NCI-H187 (cell line): ENCODE measurements at places on chromosomes 11 and 22.

GRCh38 chr11:109960831-109961230 is 132.4 kb upstream of the ZC3H12C start:
- no peak for DNase-seq

DNA sequence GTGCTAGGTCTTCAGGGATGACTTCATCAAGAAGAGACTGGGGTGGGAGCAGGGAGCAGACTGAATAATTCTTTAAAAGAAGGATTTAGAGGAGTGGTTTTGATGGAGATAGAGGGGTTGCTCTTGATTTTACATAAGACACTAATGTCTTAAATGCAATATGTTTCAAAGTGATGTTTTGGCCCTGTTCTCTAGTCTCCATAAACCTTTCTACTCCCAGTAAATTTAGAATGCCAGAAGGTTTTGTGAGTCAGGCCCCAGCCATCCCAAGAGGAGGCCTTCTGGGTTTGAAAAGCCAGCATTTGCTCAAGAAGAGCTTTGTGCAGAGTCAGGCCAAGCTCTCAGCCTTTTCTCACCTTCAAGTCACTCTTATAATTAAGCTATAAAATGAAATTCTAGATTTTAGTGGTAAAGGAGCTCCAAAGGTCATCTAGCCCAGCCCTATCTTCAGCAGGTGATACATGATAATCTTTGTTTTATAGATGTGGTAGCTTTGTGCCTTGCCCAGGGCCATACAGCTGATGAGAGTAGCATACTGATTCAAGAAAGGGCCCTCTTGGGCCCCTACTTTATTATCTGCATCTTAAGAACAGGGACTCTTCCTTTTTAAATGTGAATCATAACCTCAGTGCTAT is 122.8 kb upstream of the MTNR1B start:
- no peak for DNase-seq

- DNase-seq, result no peak
Observed at GRCh38 chr11:110293389-110293788, 3.0 kb downstream of the RDX start.

DNA sequence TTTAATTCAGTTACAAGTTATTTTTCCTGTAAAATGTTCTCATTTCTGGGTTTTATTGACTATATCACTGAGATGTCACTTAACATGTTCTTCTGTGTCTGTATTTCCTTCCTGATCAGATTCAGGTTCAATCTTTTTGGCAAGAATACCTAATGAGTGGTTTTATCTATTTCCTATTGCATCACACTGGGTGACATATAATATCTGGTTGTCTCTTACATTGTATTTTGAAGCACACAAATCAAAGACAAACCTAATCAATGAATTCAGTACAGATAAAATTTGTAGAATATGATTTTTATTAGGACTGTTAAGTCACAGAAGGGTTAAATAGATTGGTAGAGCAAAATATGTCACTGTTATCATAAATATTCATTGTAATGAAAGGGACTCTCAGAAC is 60.4 kb downstream of the BCL2L13 start:
- DNase-seq, result no peak

GRCh38 chr11:104946907-104947306 is 21.5 kb downstream of the CASP4 start:
- DNase-seq, result peak; percentile 18

GRCh38 chr22:48606684-48607307 is 1220.9 kb downstream of the BRD1 start:
- DNase-seq, result no peak

DNA sequence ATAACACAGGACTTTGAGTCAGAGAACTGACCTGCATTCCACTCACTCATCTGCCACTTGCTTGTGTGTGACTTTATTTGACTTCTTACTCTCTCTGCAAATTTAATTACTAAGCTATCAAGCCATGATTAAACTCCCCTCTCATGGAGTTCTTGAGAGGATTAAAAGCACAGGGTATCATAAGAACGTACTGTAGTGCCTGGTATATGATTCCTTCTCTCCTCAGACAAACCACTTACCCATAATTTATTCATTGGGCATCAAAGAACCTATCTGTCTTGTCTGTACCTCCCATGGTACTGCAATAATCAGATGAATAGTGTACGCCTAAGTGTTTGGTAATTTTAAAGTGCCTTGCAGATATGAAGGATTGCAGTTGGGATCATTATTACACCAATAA is 130.6 kb upstream of the UBASH3B start:
- no peak for DNase-seq

DNA sequence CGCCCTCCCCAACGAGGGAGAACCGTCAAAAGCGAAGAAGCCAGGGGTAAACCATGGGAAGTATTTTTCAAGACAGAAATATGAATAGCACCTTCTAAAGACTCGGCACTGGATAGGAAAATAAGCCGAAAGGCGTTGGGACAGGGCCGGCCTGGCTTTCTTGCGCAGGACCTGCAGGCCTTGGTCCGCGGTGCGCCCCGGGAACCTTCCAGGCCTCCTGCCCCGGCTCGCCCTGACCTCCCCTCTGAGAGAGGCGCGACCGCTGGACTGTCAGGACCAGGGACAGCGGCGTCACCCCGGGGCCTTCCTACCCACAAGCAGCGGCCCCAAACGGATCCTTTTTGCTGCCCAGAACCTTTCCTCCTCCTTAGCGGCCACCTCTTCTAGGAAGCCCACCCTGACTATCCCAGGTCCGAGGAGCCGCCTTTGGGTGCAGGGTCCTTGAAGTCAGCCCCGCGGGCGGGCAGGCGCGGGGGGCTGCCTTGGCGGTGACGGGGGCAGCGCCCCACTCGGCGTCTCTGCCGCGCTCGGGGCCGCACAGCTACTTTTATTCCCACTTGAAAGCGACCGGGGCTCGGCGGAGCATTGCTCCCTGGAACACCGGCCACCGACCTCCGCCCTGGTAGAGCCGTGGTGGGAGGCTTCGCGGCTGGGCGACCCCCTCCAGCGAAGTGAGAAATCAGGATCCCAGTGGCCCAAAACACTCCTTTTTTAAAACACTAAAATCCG is 650 bp upstream of the MAPK11 start:
- DNase-seq, result no peak
